CD4-positive, alpha-beta memory T cell (primary cell): ENCODE measurements at places on chromosomes 7 and 10. TPM values are rescaled to one million over a fixed set of nuclear protein-coding genes. Genes with fewer than 3 reads are reported as not detected.

GRCh38 chr7:111409714-111410422 lies 152.4 kb downstream of the IMMP2L start:
- no peaks in the 10 kb centered on the region for H3K36me3 ChIP-seq
- no peak overlapping the region for H3K4me3 ChIP-seq
- no peak for DNase-seq
- no peaks in the 10 kb centered on the region for H3K27me3 ChIP-seq
- H3K4me1 ChIP-seq = no peaks in the 10 kb centered on the region

DNA sequence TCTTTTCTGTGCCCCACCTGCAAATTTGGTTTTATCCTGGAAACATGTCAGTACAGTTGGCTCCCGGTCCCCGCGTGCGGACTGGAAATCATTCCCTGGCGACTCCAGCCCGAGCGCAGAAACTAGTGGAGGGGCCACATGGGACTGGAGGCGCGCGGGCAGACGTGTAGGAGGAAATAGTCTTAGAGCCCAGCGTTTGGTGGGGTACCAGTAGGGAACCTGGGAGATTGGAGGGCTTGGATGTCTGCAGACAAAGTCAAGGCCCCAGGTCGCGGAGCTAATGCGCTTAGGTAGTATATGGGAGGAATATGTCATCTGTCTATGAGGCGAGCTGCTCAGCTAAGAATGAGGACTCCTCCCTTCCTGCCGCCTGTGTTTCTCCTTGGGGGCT lies 1.3 kb downstream of the GALNT17 start:
- H3K36me3 ChIP-seq = no peaks in the 10 kb centered on the region
- DNase-seq = no peak
- H3K27me3 ChIP-seq = no peaks in the 10 kb centered on the region
- no peak overlapping the region for H3K4me3 ChIP-seq
- H3K4me1 ChIP-seq = no peaks in the 10 kb centered on the region

DNA sequence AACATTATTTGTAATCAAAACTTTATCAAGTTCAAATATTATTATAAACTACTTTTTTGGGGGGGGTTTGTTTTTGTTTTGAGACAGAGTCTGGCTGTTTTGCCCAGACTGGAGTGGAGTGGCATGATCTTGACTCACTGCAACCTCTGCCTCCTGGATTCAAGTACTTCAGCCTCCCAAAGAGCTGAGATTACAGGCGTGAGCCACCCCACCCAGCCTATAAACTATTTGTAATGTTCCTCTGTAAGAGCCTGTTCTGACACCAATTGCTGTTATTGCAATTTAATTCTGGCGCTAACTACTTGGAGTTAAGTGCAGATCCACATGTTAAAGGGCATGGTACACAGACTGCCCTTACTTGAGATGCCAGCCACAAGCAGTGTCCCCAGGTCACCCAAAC lies 478.1 kb upstream of the NRP1 start:
- no peaks in the 10 kb centered on the region for H3K27me3 ChIP-seq
- no peaks in the 10 kb centered on the region for H3K4me1 ChIP-seq
- no peaks in the 10 kb centered on the region for H3K36me3 ChIP-seq
- no peak overlapping the region for H3K27ac ChIP-seq

GRCh38 chr10:113609704-113610108 lies 54.1 kb downstream of the NRAP start:
- no peak overlapping the region for H3K27ac ChIP-seq
- DNase-seq = no peak

DNA sequence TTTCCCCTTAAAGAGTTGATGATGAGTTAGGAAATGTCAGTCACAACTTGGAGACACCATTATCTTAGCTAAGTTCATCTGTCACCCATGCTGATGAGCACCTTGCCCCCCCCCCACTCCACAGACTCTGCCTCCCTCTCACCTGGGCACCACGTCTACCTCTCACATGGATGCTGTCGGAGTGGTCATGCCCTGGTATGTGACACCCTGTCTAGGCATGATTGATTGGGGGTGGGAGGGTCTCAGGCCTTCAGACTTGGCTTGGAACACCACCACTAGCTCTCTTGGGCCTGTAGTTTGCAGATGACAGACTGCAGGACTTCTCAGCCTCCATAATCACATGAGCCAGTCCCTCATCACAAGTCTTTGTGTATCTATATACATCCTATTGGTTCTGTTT lies 78.0 kb downstream of the WDR37 start:
- H3K4me3 ChIP-seq = no peak overlapping the region
- H3K4me1 ChIP-seq = no peaks in the 10 kb centered on the region
- H3K27ac ChIP-seq = no peak overlapping the region
- no peaks in the 10 kb centered on the region for H3K27me3 ChIP-seq
- no peak for DNase-seq

DNA sequence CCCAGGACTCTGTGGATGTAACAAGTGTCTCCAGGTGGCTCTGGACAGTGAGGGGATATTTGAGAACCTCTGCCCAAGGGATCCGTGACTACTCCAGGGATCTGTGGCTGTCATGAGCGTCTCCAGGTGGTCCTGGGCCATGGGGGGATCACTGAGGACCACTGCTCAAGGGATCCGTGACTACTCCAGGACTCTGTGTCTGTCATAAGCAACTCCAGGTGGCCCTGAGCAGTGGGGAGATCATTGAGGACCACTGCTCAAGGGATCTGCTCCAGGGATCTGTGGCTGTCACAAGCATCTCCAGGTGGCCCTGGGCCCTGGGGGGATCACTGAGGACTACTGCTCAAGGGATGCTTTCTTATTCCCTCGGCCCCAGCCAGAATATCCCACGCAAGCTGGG lies 133.2 kb upstream of the ADARB2 start:
- no peaks in the 10 kb centered on the region for H3K36me3 ChIP-seq
- H3K4me3 ChIP-seq = no peak overlapping the region
- no peak overlapping the region for H3K27ac ChIP-seq
- no peaks in the 10 kb centered on the region for H3K4me1 ChIP-seq

- H3K4me1 ChIP-seq = no peaks in the 10 kb centered on the region
- no peak for DNase-seq
- H3K4me3 ChIP-seq = no peak overlapping the region
- H3K36me3 ChIP-seq = no peaks in the 10 kb centered on the region
Observed at GRCh38 chr7:29987811-29988317, 1.7 kb downstream of the SCRN1 start.

The DPYSL4 gene
- 0.24 TPM for polyA plus RNA-seq

DNA sequence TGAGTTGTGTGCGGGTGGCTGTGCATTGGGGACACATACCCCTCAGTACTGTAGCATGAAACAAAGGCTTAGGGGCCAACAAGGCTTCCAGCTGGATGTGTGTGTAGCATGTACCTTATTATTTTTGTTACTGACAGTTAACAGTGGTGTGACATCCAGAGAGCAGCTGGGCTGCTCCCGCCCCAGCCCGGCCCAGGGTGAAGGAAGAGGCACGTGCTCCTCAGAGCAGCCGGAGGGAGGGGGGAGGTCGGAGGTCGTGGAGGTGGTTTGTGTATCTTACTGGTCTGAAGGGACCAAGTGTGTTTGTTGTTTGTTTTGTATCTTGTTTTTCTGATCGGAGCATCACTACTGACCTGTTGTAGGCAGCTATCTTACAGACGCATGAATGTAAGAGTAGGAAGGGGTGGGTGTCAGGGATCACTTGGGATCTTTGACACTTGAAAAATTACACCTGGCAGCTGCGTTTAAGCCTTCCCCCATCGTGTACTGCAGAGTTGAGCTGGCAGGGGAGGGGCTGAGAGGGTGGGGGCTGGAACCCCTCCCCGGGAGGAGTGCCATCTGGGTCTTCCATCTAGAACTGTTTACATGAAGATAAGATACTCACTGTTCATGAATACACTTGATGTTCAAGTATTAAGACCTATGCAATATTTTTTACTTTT lies 1.8 kb downstream of the DDIT4 start:
- peak overlapping the region; percentile 100 for H3K4me3 ChIP-seq
- H3K27me3 ChIP-seq = no peaks in the 10 kb centered on the region
- H3K36me3 ChIP-seq = peaks cover 20% of the 10 kb centered on the region
- H3K27ac ChIP-seq = peak overlapping the region; percentile 99

DNA sequence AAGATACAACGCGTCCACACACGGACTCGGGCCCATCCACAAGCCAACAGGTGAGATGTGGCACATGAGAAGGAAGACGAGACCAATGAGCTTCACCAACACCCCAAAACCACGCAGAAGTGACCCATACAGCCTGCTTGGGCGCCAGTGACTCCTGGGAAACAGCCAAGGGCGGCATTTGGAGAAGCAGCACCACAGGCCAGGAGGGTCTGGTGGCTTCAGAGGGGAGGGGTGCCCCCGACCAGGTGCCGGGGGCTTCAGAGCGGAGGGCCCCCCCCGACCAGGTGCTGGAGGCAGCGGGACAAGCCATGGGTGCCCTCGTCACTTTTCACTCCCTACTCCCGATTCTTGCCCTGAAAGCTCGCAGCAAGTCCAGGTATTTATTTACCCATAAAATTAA lies 140.1 kb downstream of the DIP2C start:
- H3K27ac ChIP-seq = no peak overlapping the region
- DNase-seq = no peak
- no peaks in the 10 kb centered on the region for H3K36me3 ChIP-seq
- peaks cover 4% of the 10 kb centered on the region for H3K27me3 ChIP-seq
- H3K4me1 ChIP-seq = no peaks in the 10 kb centered on the region

DNA sequence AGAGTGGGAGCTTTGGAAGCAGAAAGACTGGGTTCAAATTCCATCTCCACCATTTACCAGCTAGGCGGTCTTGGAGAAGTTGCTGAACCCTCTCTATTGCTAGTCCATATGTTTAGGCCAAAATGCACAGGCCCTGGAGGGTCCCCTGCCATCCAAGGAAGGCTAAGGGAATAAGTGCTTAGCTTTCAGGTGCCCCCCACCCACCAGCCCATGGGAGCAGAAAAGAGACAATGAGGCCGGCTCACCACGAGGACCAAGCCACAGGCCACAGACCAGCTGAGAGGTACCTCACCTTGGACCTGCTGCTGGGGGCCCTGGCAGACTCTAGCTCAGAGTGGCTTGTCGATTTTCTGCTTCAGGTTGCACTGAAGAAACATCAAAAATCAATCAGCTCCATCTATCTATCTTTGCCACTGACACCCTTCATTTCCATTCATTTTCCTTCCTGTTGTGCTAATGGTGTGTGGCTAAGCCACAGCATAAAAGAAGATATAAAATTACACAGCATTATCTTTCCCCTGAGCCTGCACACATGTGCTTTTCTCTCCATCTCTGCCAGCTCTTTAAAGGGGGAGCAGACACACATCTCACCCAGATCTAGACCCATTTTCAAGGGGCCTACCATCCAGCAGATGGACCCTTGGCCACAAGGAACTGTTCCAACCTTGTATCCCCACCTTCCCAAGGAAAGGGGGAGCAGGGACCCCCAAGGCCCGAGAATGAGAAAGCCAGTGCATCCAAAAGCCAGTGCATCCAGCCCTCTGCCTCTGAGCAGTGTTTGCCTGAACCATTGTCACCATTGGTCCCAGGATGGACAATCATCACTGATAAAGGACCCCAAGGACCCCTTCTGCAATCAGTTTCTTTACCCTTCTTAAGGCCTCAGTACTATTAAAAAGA lies 65.4 kb downstream of the GRID1 start:
- no peak overlapping the region for H3K27ac ChIP-seq
- H3K36me3 ChIP-seq = no peaks in the 10 kb centered on the region
- no peak for DNase-seq
- no peaks in the 10 kb centered on the region for H3K27me3 ChIP-seq
- H3K4me3 ChIP-seq = no peak overlapping the region

DNA sequence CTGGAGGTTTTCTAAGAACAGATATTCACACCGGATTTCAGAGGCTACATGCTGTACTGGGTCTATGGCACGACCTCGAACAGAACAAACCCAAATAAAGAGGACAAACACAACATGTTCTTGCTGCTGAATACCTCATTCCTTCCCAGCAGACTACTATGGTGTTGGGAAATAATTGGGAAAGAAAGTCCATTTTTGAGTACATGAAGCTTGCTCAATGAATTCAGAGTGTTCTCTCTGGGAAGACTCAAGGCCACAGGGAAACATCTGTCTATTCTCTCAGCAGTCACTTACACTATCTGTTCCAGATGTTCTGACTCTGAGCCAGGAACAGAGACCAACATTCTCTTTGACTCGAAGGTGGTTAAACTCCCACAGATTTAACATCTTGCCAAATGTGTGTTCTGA lies 30.9 kb downstream of the LAMB1 start:
- H3K4me1 ChIP-seq = no peaks in the 10 kb centered on the region
- H3K27me3 ChIP-seq = no peaks in the 10 kb centered on the region
- no peak overlapping the region for H3K4me3 ChIP-seq

DNA sequence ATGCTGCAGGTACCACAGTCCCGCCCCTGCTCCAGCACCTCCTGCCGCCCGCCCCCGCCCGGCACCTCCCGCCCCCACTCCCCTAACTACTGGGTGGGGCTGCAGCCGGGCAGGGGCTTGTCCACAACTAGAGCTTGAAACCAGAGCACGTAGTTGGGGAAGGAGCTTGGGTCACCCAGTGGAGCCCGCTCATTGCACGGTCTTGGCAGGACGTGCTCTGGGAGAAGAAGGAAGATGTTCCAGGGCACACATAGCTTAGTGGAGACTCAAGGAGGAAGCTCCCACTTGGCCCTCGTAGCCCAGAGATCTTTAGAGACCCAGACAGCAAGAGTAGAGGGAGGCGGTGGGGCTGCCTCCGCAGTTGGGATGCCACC lies 692 bp downstream of the IGFBP1 start:
- no peaks in the 10 kb centered on the region for H3K36me3 ChIP-seq
- no peaks in the 10 kb centered on the region for H3K4me1 ChIP-seq
- no peak for DNase-seq
- H3K4me3 ChIP-seq = no peak overlapping the region

- peaks cover 36% of the 10 kb centered on the region for H3K4me1 ChIP-seq
- no peak overlapping the region for H3K27ac ChIP-seq
- DNase-seq = no peak
Observed at GRCh38 chr7:28155019-28155660, 25.5 kb downstream of the JAZF1 start.

The SFTPA2 gene
- not detected for polyA plus RNA-seq

DNA sequence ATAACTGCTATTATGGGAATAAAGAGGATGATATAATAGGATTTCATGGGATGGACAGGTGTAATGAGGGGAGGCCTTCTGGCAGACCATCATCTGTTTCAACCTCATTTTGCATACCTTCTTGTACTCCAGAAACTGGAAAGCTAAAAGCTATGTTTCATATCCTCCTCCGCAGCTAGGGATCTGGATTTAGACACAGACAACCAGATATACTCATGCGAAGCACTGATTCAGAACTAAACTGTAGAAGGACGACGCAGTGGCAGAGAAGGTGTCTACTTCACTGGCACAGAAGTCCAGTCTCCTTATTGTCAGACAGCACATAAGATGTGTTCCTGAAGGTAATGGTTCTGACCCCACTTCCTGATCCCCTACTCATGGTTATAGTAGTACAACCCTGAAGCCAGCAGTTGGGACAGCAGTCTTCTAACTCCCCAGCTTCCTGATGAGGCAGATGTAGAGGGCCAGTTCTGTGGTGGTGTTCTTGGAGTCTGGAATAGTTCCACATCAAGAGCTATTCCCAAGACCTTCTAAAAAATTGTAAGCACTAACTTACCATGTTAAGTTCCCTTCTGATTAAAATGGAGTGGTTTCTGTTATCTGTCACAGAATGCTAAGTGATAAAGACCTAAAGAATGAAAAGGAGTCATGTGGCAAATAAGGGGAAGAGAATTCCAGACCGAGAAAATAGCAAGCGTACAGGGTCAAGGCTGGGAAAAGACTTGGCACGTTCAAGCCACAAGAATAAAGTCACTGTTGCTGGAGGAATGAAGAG lies 550.3 kb downstream of the GRM8 start:
- no peaks in the 10 kb centered on the region for H3K4me1 ChIP-seq
- no peak for DNase-seq
- no peaks in the 10 kb centered on the region for H3K36me3 ChIP-seq
- H3K27ac ChIP-seq = no peak overlapping the region

The CYP51A1 gene
- polyA plus RNA-seq = 14.1 TPM

GRCh38 chr10:48890888-48891850 lies 48.5 kb downstream of the LRRC18 start:
- H3K4me1 ChIP-seq = no peaks in the 10 kb centered on the region
- H3K27me3 ChIP-seq = no peaks in the 10 kb centered on the region
- H3K27ac ChIP-seq = no peak overlapping the region
